HCT116 (cell line): ENCODE measurements at places on chromosomes 7 and 10. TPM values are rescaled to one million over a fixed set of nuclear protein-coding genes. Genes with fewer than 3 reads are reported as not detected.
A peak's percentile ranks its signal among the peaks of the same experiment; 100 is the strongest.

DNA sequence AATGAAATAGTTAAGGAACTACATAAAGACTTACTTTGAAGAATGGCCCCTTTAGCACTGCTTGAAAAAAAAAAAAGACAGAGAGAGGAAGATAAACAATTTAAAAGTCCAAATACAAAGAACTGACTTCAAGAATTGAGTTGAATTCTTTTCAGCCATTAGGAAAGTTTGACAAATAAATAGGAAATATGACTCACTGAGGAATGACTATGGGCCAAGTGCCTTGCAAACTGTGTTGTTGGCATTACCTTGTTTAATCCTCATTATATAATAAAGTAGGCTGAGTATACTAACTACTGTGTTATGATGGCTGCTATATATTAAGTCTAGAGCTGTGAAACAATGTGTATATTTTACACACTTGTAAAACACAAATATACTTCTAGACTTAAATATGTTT is 151.1 kb downstream of the ELMO1 start:
- no peak for DNase-seq

GRCh38 chr10:6843481-6843881 is 263.4 kb upstream of the PRKCQ start:
- no peak for DNase-seq

GRCh38 chr10:42975005-42975493 is 101.8 kb upstream of the RET start:
- DNase-seq = no peak

- no peak for DNase-seq
Observed at GRCh38 chr7:70091362-70091761, 493.1 kb downstream of the AUTS2 start.

DNA sequence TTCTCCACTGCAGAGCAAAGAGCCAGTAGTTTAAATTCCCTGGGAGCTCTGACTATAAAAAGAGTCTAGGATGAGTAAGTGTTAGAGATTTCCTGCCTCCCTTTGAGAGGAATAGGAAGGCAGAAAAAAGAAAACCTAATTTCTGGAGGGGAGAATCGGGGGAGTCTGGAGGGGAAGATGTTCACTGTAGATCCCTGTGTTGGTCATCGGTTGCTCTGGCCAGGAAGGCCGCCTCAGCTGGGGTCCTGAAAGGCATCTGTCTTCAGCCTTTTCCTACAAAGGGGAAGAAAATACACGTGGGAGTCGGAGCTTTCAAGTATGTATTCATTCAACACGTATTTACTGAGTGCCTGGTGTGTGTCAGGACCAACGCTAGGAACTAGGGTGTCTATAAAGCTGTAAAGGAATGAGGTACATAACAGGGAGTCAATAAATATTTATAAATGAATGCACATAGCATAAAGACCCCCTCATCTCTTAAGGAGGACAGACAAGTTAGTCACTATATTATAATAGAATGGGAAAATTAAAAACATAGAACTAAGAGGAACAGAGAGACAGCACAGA is 101.1 kb downstream of the ICA1 start:
- DNase-seq = no peak

GRCh38 chr10:110629680-110630191 is 14.4 kb upstream of the RBM20 start:
- no peak for DNase-seq

GRCh38 chr7:136062625-136063325 is 85.6 kb upstream of the MTPN start:
- DNase-seq = no peak

DNA sequence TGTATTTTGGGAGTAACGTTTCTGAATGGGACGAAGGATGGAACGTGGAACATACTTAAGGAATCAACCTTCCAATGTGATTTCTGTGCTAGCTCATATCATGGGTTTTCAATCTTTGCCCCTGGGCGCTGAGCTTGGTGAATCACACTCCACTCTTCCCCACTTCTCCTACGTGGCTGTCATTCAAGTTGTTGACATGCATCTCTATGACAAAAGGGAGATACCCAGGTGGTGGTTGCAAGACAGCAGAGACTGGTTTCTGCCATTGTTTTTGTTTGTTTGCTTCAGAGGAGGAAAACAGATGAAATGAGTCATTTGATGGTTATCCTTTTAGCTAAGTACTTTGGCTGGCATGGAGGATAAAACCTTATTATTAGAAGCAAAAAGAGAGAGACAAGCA is 573.9 kb downstream of the GATA3 start:
- no peak for DNase-seq

GRCh38 chr10:132069122-132069848 is 3.5 kb downstream of the JAKMIP3 start:
- no peak for DNase-seq

- no peak for DNase-seq
Observed at GRCh38 chr10:20911626-20912025, 14.5 kb upstream of the NEBL start.

DNA sequence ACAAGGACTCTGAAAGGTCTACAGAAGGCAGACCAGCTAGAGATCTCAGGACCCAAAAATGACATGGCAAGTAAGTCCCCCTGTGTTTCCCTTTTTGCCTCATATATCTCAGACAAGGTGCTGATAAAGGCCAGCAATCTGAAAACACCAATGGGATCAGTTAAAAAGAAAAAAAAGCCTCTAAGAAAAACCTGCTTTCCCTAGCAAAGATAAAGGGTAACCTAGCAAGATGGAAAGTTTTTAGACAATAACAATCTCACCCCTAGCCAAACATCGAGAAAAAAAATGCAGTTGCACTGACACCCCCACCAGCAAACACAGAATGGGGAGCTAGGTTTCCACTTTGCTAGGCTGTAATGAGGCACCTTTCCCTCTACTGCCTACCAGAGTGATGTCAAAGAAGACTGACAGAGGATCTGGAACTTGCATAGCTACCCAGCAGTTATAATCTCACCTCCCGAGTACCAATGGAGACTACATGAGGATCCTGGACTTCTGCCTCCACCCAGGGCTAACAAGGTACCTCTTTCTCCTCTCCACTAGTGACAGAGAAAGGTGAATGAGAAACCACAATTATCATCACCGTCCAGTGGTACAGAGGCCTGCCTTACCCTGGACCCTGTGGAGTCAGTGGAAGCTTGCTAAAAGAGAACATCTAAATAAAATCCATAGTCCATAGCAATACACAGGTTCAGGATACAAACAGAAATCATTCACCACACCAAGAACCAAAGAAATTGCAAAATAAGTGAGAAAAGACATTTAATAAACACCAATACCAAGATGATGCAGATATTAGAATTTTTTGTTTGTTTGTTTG is 240.8 kb downstream of the ARHGAP12 start:
- no peak for DNase-seq

- DNase-seq = no peak
Observed at GRCh38 chr7:157466867-157467261, 130.1 kb downstream of the DNAJB6 start.

GRCh38 chr10:78719276-78719675 is 349.5 kb upstream of the ZMIZ1 start:
- no peak for DNase-seq

DNA sequence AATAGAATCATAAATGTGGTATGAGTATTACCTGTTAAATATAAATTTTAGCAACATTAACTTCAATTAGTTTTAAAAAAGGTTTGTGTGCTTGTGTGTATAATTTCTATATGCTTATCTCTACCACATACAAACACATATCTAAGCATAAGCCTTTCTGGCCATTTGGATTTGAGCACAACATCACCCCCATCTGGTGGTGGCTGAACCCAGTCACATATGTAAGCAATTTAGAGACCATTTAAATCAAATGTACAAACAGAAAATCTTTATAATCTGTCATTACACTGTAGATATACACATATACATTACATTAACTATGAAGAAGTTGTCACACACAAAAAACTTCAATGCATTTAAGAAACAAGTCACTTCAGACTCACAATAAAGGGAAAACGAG is 31.7 kb downstream of the GPR22 start:
- peak; percentile 26 for DNase-seq

GRCh38 chr7:106418094-106418493 is 133.3 kb upstream of the NAMPT start:
- DNase-seq = no peak

DNA sequence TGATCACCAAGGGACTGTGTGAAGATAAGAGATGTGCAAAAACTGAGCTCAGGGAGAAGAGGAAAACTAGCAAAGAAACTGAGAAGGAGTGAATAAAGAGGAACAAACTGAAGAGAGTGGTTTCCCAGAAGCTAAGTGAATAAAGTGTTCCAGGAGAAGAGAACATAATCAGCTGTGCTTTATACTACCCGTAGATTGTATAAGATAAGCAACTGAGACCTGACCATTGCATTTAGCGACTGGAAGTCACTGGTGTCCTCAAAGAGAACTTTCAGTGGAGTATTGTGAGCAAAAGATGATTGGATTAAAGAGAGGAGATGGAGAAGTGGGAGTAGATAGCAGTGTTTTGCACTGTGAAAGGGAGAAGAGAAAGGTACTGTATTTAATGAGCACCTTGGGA is 14.6 kb downstream of the PHTF2 start:
- no peak for DNase-seq

DNA sequence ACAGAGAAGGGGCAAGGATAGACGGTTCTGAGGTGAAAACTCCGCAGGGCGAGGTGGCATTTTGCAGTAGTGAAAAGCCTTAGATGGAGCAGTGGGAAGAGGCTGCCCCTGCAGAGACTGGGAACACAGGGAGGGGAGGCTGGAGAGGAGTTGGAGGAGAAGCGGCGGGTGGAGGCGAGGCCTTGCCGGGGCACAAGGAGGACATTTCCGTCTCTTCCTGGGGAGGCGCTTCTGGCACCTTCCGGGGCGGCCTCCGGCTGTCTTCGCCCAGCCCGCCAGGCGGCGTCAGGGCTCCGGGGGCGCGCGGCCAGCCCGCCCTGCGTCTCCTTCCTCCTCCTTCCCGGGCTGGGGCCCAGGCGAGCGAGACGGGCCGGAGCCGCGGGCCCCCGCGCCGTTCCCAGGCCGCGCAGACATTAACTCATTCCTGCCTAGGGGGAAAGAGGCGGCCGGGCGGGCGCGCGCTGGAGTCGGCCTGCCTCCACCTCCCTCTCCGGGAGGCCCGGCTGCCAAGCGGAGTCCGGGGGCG is 42.7 kb downstream of the LDB3 start:
- peak; percentile 54 for DNase-seq

DNA sequence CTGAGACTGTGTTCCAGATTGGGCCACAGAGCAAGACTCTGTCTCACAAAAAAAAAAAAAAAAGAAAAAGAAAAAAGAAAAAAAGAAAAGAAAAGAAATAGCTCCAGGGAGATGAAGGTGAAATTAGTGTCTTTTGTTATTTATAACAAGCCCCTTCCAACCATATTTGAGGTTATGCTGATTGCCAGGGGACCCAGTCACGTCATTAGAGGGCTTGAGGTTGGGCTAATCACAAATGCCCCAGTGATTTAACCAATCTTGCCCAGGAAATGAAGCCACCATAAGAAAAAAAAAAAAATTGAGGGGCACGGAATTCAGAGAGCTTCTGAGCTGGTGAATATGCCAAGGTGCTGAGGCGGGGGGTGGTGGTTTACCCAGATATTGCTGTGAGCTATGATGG is 11.3 kb upstream of the RNF216 start:
- no peak for DNase-seq

CHST15 gene
- 47.2 TPM for total RNA-seq

SUGCT gene
- total RNA-seq = 4.4 TPM

HKDC1 gene
- total RNA-seq = 1.7 TPM

PDK4 gene
- 2.1 TPM for total RNA-seq

CPEB3 gene
- total RNA-seq = 3.0 TPM

ABCB4 gene
- total RNA-seq = not detected

OR2A42 gene
- total RNA-seq = not detected

ELMO1 gene
- total RNA-seq = 1.1 TPM

ZMYND11 gene
- total RNA-seq = 28.3 TPM

LGI1 gene
- not detected for total RNA-seq

WEE2 gene
- total RNA-seq = not detected

PTPRN2 gene
- 2.1 TPM for total RNA-seq
